Ovary (tissue), 10 donors: ENCODE measurements at places on chromosomes 1 and 21. TPM values are rescaled to one million over a fixed set of nuclear protein-coding genes. Genes with fewer than 3 reads are reported as not detected.

Gene ARHGAP30
- 2.4 TPM for total RNA-seq

Gene MIGA1
- total RNA-seq = 17.1 TPM

Gene SPRR1B
- total RNA-seq = not detected

Gene ADAMTS5
- total RNA-seq = 21.0 TPM

Gene CHRNB2
- total RNA-seq = not detected

Gene ETV3L
- not detected for total RNA-seq

Gene ZBTB18
- total RNA-seq = 13.0 TPM

Gene UBXN10
- total RNA-seq = 2.9 TPM

Gene TOR1AIP1
- total RNA-seq = 69.5 TPM

Gene SPRR1A
- total RNA-seq = not detected

Gene GPR161
- total RNA-seq = 21.5 TPM

Gene GRHL3
- 0.15 TPM for total RNA-seq

Gene SELL
- total RNA-seq = 1.3 TPM

Gene MTR
- 55.9 TPM for total RNA-seq

Gene TPTE
- not detected for total RNA-seq

Gene SPATA21
- total RNA-seq = not detected

Gene HIVEP3
- 5.2 TPM for total RNA-seq

Gene THEM4
- total RNA-seq = 21.8 TPM

Gene ATP6V0B
- total RNA-seq = 66.9 TPM

Gene SPRR2A
- 0.55 TPM for total RNA-seq

Gene FAAH
- 7.8 TPM for total RNA-seq

Gene PDE4B
- 6.4 TPM for total RNA-seq
